ENCODE measurements at places on chromosomes 5 and 9.

- no peak for DNase-seq
Measured at GRCh38 chr9:95570646-95571045, 53.9 kb upstream of the PTCH1 start.

DNA sequence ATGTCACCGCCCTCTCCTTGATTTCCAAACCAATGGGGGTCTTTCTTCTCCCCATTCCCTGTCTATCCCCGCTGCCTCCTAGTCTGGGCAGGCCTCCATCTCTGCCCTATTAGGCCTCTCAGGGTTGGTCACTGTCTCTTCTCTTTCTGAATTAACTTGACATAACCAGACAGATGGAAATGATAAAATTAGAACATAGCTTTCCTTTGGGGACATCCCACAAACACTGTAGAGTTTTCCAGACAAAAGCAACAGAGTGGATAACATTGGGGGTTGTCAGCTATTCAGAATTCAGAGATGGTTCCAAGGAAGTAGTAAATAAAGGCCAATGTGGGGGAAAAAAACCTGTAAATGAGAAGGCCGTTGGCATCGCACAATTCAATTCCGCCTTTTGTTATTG is 24.7 kb downstream of the LHX6 start:
- DNase-seq: no peak

GRCh38 chr9:135468854-135469521 is 10.6 kb upstream of the PPP1R26 start:
- no peak for DNase-seq

DNA sequence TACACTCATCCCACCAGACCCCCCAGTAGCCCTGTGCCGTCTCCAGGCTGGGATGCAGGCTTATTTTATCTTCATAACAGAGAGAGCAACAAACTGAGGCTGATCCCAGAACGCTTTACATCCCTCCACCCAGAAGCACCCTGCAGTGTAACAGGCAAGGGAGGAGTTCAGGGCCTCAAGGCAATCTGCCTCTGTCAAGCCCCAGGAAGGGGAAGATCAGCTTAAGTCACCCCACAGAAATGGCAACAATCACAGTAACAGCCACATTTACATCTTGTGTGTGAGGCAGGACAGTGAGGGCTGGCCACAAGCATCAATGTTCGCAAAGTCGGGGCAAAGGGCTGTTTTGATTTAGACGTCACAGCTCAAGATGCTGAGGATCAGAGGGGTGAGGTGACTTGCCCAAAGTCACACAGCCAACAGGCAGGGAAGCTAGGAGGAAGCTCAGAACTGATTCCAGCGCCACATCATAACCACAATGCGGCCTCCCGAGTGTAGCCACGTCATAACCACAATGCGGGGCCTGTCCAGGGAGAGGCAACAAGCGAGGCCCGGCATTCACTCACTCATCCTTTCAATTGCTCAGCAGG is 14.4 kb downstream of the STK10 start:
- no peak for DNase-seq

DNA sequence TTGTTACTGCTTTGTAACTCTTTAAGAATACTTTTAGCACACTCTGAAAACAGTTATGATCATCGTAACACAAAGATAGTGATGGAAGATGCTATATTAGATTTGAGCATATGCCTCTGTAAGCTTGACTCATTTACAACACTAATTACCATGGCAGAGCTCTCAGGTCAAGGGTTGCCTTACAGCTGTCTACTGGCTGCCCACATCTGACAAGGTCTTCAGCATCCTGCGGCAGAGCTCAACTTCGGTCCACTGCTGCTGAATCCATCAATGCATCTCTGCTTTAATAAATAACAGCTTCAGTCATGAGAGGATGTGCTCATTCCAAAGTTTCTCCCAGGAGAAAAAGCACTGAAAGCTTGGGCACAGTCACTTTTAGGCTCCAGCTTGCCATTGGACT is 449.4 kb downstream of the RASEF start:
- DNase-seq: no peak

DNA sequence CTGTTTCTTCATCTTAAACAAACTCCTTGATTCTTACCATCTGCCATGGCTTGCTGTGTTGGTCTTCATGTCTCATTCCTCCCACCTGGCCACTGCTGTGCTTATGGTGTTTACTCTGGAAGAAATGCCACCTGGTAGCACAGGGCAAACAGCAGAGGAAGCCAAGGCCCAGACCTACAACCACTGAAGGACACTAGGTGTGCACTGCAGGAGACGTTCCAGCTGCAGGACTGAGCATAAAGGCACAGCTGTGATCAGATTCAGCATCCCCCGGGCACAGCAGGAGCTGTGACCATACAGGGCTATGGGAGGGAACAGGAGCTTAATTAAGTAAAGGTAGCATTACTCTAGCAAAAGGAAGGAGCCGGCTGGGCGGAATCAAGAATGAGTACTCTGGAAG is 12.6 kb upstream of the GNAQ start:
- DNase-seq: no peak

- DNase-seq: no peak
Measured at GRCh38 chr5:89418407-89419085, 535.6 kb upstream of the MEF2C start.
